ENCODE measurements at places on chromosomes 16 and 17.
A peak's percentile ranks its signal among the peaks of the same experiment; 100 is the strongest.

DNA sequence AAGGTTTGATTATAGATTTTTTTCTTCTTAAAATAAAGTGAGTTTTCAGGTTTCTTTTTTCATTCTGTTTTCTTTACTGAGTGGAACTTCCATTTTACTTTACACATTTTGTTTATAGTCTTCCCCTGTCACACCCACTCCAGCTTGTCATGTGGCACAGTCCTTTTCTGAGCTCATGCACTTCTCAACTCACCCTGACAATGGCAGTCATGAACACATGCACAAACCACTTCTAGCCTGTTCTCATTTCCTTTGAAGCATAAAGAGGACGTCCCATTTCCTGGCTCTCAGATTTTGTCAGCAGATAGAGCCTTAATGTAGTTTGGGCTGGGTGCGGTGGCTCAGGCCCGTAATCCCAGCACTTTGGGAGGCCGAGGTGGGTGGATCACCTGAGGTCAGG, 168.0 kb downstream of the AHSP start:
- DNase-seq, result peak; percentile 66

GRCh38 chr17:74415608-74416396, 16.1 kb upstream of the GPRC5C start:
- no peak for DNase-seq

GRCh38 chr17:38403491-38403890, 24.8 kb upstream of the ARHGAP23 start:
- no peak for DNase-seq

DNA sequence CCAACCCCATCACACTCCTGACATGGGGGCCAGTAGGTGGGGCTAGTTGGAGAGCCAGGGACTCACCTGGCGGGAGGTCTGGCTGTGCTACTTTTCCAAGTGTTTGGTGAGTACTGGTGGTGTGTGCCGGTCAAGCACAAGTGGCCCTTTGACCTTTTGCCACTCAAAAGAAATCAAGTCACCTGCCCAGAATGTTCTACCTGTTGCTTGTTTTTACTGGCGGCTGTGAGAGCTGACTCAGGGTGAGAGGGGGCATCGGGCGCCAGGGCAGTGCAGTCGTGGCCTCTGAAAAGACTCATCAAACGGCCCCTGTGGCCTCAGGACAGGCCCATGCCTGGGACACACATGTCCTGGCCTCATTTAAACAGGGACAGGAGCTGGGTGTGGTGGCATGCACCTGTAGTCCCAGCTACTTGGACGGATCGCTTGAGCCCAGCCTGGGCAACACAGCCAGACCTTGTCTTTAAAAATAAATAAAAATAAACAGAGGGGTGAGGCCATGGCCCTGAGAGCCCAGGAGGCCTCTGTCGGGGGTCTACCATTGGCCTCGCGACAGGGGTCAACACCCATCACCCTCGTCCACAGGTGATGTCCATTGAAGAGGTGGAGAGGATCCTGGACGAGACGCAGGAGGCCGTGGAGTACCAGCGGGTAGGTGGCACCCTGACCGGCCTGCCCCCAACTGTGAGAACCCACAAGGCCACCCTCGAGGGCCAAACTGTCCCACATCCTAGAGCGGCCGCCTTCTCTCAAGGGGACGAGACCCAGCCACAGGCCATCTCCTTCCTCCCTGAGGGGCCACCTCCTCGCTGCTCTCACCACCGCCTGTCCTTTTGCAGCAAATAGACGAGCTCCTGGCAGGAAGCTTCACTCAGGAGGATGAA, 5.0 kb downstream of the CHMP6 start:
- DNase-seq, result no peak

DNA sequence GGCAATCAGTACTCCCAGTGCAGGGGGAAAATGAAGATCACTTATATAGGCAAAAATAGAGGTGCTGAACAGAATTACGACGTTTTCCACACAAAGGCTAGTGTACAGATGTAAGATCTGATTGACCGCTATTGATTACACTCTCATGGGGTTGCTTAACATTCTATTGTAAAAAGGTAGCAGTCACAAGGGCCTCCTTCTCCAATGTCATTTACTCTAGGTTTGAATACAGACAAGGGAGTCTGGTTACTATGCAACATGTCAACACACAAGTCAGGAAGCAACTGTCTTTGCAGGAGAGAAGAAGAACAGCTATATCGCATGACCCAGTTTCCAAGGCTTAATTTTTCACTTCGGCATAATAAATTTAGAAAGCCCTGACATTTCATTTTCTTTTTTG, 7.9 kb downstream of the KRT37 start:
- no peak for DNase-seq

GRCh38 chr17:69170377-69170776, 28.7 kb upstream of the ABCA6 start:
- no peak for DNase-seq

Measured in CD4-positive, alpha-beta T cell treated with Interleukin-15 for 4 hours (primary cell).